ENCODE measurements at places on chromosomes 12 and 14.

DNA sequence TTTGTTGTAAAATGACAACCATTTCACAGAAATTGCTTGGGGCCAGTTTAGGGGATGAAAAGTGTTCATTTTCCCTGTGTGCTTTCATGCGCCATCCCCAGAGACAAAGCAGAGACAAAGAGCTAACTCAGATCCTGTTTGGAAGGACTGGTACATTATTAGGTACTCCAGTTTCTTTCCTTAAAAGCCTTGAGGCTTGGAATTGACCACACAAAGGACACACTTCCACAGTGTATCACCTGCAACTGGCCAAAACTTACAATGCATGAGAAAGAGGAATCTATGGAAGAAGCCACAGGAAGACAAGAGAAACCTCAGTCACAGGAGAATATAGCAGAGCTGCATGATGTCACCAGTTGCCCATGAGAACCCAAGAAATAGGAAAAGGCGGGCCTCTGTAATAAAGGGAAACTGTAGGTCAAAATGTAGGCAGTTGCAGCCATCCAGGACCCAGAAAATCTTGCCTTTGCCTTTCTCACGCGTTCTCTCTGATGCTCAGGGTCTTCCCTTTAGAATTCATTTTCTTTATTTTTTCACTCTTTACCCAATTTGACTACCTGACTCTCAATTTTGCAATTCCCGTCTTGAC is 339.0 kb downstream of the RMST start:
- DNase-seq = no peak

DNA sequence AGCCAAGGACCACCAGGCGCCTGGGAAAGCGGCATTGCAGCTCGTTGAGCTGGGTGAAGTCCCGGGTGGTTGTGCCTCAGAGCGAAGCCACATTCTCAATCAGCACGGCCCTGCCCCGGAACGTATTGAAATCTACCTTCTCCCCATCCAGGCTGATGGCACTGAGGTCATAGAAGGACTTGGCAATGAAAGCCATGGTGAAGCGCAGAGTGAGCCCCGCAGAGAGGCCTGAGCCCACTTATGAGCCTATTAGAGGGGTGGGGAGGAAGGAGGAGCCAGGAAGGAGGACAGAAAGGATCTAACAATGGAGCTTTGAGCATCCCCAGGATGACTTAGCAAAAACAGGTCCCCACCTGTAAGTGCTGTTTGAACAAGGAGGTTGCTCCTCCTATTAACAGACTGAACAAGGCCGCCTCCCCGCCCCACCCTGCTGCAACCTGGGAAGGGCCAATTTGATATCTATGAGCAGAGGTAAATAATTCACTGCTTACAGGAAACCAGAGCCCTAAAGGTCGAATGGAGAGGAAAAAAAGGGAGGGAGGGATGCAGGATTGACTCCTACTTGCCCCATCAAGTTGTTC is at the start of gene GPX2:
GPX2 (minus strand) TSS at position 215 of the 581 bp plus-strand sequence; CDS start at position 196, 19 bp downstream.
- DNase-seq = no peak

DNA sequence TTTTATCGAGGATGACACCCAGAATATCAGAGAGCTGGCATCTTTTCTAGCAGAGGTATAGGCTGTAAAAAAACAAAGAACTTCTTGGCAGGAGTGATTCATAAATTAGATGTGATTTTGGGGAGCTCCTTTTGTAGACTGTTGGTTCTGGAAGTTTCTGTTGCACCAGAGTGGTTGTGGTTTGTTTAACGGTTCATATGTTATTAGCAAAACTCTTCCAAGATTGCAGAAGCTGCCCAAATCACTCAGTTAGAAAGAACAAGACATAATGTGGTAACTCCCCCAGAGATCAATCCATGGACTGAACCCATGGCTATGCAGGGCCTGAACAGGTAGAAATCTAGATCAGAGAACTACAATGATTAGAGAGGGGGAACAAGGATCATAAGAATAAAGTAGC is 6.7 kb upstream of the RNASE10 start:
- no peak for DNase-seq

- DNase-seq = no peak
Measured at GRCh38 chr12:71061451-71061850, 96.3 kb downstream of the TSPAN8 start.

- no peak for DNase-seq
Measured at GRCh38 chr12:91239481-91239880, 56.9 kb upstream of the DCN start.

GRCh38 chr14:53714495-53715192 is 242.0 kb downstream of the BMP4 start:
- DNase-seq = no peak

- no peak for DNase-seq
Measured at GRCh38 chr14:64092338-64092737, 201.8 kb downstream of the ESR2 start.

- no peak for DNase-seq
Measured at GRCh38 chr12:117847371-117847770, 121.4 kb downstream of the KSR2 start.

DNA sequence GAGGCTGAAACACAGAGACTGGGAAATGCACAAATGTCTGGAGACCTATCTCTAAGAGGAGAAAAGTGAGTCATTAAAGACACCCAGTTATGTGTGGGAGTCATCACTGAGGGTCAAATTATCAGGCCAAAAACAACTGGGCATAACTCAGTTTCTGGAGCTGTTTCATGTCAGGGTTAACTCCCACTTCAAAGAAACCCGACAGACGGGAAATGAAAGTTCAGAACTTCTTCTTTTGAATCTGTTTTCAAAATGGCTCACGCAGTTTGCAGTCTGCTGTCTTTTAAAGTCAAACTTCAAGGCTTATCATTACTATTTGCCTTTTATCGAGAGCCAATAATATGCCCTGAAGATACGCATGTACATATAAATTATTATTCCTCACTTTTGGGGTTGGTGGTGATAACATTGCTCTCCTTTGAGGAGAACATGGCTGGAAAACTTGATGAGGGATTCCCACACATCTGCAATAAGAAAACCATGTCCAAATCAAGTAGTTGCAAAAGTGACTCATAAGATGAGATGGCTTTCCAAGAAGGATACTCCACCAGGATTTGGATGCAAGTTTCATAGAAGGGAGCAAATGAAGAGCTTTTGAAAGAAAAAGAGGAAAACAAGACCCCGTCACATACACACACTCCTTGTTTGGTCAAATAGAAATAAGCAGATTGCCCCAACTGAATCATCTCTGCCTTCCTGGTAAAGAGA is 341.4 kb downstream of the ADAMTS20 start:
- no peak for DNase-seq

- no peak for DNase-seq
Measured at GRCh38 chr12:4064008-4064407, 190.8 kb upstream of the PARP11 start.

DNA sequence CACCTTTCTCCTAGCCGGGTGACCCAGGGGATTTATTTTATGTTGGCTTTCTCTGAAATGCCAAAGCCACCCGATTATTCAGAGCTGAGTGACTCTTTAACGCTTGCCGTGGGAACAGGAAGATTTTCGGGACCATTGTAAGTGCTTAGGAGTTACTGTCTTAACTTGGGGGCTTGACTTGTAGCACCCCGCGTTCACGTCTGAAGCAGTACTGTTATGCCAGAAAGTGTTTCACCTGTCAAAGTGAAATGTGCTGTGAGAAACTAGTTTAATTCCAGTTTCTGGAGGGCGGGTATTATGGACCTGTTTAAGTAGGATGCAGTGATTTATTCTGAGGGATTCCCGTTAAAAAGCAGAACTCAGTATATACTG is 218 bp downstream of the LYSET start:
- DNase-seq = no peak

DNA sequence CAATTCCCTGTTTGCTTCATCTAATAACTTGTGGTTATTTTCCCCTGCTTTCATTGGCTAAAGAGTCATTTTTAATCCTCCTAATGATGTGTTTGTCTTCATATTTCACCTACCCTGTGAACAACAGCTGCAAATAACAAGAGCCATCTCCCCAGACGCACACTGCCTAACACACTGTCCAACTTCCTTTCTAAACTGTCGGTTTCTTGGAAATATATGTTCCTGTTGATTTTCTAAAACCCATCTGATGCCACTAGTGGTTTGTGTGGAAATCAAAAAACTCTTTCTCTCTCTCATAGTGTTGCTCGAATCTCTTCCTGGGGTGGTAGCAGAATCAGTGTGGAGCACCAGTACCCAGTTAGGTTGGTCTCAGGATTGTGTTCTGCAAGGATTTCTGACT is 226.9 kb downstream of the EPS8 start:
- no peak for DNase-seq

GRCh38 chr12:48695859-48696258 is 13.8 kb upstream of the KANSL2 start:
- DNase-seq = no peak

- no peak for DNase-seq
Measured at GRCh38 chr14:96852823-96853422, 55.7 kb downstream of the VRK1 start.

DNA sequence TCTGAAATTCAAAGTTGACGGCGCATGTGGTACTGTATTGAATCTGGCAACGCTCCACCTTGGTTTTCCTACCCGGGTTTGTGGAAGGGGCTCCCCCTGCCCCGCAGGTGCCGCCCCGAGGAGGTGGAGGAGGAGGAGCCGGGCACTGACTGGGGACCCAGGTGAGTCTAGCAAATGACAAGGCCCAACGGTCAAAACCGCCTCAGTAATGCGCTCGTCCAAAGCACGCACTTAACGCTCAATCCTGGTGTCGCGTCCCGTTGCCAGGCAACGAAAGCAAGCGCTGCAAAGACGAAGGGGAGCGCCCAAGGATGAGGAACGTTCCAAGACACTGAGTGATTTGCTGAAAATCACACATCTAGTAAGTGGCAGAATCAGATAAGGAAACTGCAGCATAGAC is 24.0 kb upstream of the CLEC4E start:
- no peak for DNase-seq

GRCh38 chr12:67025543-67026114 is 243.5 kb upstream of the CAND1 start:
- no peak for DNase-seq

GRCh38 chr14:59275668-59276067 is 87.2 kb downstream of the DAAM1 start:
- DNase-seq = no peak
